ENCODE measurements at places on chromosomes 2 and 18.
A peak's percentile ranks its signal among the peaks of the same experiment; 100 is the strongest.

- no peak for DNase-seq
Measured at GRCh38 chr2:146602856-146603255, 1242.0 kb upstream of the ACVR2A start.

DNA sequence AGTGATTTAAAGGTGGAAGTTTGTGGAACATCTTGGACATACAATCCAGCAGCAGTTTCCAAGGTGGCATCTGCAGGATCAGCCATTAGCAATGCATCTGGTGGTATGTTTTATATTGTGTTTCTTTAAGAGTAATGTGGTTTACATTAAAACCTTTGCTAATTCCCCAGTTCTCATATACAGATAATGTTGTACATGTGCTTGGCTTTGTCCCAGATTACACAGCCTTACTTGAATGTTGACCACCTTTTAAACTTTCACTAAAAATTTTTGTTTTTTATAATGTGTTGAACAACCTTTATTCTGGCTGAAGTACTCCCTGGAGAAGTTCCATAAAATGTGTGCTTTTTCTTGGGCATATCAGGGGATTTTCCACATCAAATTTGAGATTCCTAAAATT, 57.5 kb downstream of the MIB1 start:
- DNase-seq, result no peak

- DNase-seq, result peak; percentile 13
Measured at GRCh38 chr18:54558609-54559585, 32.1 kb upstream of the DYNAP start.

GRCh38 chr2:171271386-171271785, 110.7 kb upstream of the TLK1 start:
- DNase-seq, result no peak

DNA sequence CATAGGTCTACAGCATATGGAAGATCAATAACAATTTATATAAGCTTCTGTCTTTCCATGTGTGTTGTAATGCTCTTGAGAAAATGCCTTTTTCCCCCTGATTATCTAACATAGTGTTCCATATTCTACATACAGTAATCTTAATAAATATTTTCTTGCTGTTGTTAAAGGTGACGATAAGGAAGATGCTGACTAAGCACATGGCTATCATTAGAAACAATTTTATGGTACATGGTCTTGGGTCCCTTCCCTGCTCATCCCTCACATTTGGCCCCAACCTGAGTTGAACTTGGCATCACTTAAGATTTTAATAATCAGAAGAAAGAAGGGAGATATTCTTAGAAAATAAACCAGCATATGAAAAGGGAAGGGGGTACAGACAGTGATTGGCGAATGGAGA, 382.1 kb upstream of the CDH20 start:
- no peak for DNase-seq

DNA sequence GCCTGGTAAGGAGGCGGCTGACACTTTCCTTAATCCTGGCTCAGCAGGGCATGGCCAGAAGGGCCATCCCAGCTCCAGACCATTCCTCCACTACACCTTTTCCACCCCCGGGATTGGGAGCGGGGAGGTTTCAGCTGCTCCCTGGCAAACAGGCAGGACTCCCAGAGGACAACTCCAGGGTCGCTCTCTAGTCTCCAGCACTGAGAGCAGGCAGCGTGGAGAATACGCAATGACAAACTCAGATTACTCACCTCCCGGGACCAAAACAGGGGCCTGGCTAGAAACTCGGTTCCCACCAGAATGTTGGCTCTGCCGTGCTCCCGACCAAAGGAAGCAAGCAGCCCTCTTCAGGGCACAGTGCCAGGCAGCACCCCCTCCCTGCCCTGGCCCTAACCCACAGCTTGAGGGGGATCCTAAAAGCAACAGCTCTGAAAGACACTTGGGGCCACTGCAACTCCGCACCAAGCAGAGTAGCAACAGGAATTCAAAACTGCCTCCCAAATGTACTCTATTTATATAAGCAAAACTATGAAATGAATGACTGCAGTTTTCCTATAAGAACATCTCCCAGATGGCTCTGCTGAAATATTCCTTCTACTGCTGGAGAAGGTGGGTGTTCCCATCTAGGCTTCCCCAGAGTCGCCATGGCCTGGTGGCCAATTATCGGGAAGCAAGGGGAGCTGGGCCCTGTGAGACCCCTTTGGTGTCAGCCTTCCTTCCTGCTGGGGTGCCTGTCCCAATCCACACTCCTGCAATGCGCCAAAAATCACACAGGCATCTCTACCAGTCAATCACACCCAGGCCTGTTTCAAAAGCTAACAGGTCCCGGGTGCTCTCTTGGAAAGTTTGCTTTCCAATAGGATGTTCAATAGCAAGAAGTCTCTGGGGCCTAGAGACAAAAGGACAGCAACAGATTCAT, 61.2 kb upstream of the POMC start:
- peak; percentile 42 for DNase-seq

DNA sequence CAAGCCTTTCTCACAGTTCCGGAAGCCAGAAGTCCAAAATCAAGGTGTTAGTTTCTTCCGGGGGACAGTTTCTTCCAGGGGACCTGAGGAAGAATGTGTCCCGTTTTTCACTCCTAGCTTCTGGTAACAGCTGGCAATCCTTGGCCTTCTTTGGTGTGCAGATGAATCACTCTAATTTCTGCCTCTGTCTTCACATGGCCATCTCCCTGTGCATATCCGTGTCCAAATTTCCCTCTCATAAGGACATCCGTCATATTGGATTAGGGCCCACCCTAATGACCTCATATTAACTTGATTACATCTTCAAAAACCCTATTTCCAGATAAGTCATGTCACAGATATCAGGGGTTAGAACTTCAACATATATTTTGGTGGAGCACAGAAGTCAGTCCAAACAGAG, 141.4 kb downstream of the ZEB2 start:
- DNase-seq, result no peak

DNA sequence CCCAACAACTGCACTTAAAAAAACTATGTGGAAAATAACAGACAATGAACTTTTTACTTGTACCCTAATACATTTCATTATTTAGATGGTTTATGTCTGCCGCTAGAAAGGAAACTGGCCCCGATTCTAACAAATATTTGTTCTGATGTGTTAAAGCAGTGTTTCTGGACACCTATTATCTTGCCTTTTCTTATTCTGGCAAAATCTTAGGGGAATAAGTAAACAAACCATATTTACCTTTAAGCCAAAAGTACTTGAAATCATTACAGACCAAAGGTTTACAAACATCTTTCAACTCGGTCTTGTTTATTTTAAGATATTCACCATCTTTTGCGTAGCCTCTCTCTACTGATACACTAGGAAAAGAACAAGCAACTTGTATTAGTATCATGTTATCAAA, 11.8 kb upstream of the DLX1 start:
- no peak for DNase-seq

DNA sequence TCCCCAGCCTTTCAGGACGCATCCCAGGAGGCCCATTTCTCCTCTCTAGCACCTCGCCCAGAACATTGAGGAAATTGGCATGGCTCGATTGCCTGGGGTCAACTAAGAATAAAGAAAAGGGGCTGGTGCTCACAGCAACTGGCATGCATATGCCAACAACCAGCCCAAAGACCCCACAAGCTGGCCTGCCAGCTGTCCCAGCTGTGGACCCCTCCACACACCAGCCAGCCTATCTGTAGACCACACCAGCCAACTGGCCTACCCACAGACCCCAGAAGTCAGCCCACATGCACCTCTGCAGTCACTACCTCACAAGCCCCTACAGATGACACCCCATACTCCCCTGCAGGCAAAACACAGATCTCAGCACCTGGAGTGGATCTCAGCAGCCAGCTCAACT, 123.8 kb upstream of the ID2 start:
- no peak for DNase-seq

GRCh38 chr2:190607657-190608357, 41.1 kb upstream of the NAB1 start:
- DNase-seq, result no peak

- DNase-seq, result peak; percentile 92
Measured at GRCh38 chr18:49510393-49511115, 23.5 kb upstream of the C18orf32 start.

GRCh38 chr2:36710858-36711515, 14.5 kb downstream of the VIT start:
- DNase-seq, result no peak

DNA sequence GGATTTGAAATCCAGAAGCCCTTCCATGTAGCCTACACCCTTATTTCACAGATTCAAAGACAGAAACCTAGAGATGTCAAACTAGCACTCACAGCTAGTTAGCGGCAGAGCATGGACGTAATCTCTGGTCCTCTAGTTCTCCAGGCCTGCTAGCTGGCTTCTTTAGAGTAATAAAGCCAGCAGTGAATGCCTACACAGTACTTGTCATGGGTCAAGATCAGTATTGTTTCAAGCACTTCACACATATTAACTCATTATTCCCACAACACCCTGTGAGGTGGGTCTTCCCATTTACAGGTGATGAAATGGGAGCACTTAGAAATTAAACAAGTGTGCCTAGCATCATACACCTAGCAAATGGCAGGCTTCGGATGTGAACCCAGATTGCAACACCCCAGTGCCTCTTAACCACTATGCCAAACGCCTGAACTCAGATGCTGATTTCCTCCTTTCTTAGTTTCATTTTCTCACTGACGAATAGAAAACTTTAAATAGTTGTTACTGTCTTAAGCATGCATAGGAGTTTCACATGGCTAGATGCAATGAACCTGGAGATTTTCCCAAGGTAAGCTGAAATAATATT, 14.5 kb upstream of the ZBTB14 start:
- no peak for DNase-seq

DNA sequence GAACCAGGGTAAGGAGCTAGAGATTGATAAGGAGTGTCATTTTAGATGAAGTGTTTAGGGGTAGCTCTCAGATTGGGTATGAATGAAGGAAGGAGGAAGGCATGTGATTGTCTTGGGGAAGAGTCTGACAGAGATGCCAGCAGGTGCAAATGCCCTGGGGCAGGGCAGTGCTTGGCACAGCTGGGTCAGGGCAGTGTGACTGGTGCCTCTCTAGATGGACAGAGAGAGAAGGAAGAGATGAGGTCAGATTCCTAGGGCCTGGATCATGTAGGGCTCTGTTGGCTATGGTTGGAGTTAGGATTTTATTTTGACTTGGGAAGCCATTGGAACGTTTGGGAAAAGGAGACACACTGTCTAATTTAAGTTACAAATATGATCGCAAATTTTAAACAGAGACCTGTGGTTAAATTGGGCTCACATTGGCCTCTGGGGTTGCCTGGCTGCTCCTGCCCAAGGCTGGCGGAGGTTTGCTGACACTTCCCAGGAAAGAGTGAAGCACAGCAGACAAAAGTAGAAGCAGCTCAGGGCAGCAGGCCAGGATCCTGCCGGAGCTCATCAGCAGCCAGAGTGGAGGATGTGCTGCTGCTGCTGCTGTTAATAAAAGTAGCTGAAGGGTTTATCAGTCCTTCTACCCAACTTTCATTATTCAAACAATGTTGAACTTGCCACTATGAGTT, 32.7 kb upstream of the FHL2 start:
- DNase-seq, result no peak

DNA sequence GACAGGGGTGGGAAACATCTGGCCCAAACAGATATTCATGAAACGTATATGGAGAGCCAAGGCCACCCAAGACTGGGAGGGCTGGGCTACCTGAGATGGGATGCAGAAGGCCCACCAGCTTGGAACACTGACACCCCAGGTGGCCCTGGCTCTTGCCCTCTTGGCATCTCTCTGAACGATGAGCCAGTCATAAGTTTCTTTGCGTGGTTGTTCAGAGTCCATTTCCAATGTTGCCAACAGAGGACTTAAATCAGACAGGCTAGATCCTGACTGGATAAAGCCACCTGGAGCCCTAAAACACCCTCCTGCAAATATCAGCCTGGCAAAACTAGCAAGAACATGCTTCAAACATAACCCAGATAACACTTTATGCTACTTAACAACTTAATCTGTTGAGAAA, 42.6 kb downstream of the LPIN2 start:
- DNase-seq, result no peak

DNA sequence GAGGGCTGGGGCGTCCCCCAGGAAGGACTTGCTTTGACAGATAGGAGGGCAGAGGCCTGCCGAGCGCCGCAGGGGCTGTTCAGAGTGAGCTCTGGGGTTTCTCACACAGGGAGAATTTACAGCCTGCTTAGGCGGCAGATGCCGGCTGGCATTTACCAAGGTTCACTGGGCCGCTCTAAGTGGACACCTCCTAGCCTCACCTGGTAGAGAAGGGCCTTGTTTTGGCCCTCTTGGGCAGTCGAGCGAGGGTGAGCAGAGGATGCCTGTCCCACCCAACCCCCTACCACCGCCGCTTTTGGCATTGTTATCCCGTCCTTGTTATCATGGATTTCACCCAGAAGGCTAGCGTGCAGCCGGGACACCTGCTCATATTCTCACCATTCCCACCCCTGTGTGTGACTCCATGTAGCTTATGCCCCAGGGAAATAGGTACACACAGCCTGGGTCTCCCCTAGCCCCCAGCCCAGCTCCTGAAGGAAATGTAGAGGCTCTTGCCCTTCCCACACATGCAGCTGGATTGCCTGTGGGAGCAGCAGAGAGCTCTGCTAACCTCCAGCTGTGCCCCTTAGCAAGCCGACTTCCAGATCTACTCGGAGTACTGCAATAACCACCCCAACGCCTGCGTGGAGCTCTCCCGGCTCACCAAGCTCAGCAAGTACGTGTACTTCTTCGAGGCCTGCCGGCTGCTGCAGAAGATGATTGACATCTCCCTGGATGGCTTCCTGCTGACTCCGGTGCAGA, 52.4 kb downstream of the FAM168B start:
- DNase-seq, result no peak

DNA sequence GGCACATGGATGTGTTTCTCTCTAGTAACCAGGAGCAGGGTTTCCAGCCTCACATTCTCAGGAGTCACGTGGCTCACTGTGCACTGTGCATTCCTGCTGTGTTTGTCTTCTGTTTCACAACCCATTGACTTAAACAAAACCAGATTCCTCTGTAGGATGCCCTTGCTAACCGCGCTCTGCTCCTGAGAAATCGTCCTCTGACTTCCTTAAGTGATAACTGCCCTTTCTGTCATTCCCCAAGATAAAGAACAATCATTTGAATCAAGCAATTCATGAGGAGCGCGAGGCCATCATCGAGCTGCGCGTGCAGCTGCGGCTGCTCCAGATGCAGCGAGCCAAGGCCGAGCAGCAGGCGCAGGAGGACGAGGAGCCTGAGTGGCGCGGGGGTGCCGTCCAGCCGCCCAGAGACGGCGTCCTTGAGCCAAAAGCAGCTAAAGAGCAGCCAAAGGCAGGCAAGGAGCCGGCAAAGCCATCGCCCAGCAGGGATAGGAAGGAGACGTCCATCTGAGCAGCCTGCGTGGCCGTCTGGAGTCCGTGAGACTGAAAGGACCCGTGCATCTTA, 60.2 kb downstream of the RALBP1 start:
- no peak for DNase-seq

DNA sequence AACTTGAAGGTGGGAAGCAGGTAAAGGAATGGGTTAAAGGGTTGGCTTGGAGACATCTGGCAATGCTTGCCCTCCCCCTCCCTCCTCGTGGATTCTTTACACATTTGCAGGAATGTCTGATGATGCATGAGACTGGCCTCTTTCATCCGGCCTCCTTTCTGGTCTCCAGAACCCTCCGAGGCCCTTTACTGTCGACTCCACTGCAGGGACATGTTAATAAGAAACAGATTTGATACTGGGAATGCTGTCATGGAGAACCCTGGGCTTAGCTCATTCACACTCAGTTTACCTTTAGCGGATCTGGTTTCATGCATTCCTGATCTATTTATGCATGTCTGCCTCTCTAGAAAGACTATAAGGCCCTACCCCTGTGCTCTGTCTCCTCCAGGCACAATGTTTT, 238.7 kb downstream of the TGIF1 start:
- DNase-seq, result peak; percentile 37

Data from NCI-H2171 treated with DMSO at 0.1 percent for 48 hours (cell line).